SK-N-SH (cell line): ENCODE measurements at places on chromosomes 6 and 20. TPM values are rescaled to one million over a fixed set of nuclear protein-coding genes. Genes with fewer than 3 reads are reported as not detected.

The SLC17A1 gene
- not detected in 2 replicates for polyA plus RNA-seq

The OVOL2 gene
- not detected in 2 replicates for polyA plus RNA-seq

The CTAGE9 gene
- not detected in 2 replicates for polyA plus RNA-seq

DNA sequence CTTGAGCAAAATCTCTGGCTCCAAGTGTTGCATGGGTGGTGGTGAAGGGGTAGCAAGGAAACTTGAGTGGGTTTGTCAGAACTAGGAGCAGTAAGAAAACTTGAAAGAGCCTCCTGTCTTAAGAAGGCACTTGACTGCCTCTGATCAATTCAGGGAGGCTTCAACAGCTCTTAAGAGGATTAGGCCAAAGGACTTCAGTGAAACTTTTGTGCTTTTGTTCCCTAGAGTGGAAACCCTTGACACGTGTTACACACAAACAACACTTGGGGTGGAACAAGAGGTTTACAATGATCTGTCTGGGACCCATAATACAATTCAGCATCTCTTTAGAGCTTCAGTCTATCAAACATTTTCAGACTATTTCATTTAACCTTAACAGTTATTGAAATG is 80.1 kb upstream of the ARMC2 start:
- DNase-seq: no peak
- no peaks in the 10 kb centered on the region for H3K27me3 ChIP-seq
- H3K4me3 ChIP-seq: no peak overlapping the region
- no peaks in the 10 kb centered on the region for H3K36me3 ChIP-seq

GRCh38 chr6:27605401-27606342 is 132.8 kb upstream of the ZNF184 start:
- no peaks in the 10 kb centered on the region for H3K36me3 ChIP-seq
- peak overlapping the region; percentile 64 for H3K4me3 ChIP-seq
- no peaks in the 10 kb centered on the region for H3K4me1 ChIP-seq
- H3K27ac ChIP-seq: no peak overlapping the region

GRCh38 chr20:14885661-14886060 is 548.2 kb upstream of the FLRT3 start:
- DNase-seq: no peak
- no peaks in the 10 kb centered on the region for H3K27me3 ChIP-seq
- peaks cover 20% of the 10 kb centered on the region for H3K4me1 ChIP-seq

DNA sequence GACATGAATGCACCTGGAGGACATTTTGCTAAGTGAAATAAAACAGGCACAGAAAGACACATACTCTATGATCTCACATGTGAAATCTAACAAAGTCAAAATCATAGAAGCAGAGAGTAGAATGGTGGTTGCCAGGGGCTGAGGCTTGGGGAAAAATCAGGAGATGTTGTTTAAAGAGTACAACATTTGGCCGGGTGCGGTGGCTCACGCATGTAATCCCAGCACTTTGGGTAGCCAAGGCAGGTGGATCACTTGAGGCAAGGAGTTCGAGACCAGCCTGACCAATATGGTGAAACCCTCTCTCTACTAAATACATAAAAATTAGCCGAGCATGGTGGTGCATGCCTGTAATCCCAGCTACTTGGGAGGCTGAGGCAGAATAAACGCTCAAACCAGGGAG is 26.0 kb upstream of the LOC128125822 start:
- no peaks in the 10 kb centered on the region for H3K36me3 ChIP-seq
- H3K4me3 ChIP-seq: no peak overlapping the region
- no peaks in the 10 kb centered on the region for H3K4me1 ChIP-seq
- no peaks in the 10 kb centered on the region for H3K27me3 ChIP-seq
- DNase-seq: no peak
- H3K27ac ChIP-seq: no peak overlapping the region

DNA sequence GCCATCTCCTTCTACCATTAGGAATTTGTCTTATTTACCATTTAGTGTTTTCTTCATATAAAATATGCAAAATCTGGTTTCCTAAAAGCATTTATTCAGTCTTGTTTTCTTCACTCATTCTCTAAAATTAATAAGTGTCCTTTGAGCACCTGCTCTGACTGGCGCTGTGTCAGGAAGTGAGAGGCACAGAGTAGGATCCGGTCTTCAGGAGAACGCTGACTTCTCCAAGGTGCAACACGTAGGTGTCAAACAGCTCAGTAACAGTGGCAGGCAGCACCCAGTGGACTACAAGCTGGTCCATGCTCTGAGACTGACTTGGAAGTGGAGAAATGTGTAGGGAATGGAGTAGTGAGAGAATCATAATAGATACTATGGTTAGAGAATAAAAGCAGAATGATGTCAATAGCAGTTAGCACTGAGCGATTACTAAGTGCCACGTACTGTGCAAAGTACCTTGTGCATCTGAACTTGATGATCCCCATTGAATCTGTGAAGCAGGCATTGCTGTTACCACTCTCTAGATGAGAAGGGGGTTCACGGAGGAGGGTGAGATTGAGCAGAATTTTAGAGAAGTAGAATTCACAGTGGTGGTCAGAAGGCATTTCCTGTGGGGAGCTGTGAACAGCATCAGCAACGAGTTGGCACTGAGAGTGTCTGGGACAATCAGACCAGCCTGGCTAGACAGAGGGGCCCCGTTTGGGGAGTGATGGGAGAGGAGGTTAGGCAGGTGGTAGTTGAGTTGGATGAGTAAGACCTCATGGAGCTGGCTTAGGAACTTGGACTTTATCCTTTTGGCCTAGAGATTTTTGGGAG is 569.8 kb downstream of the QKI start:
- no peak overlapping the region for H3K4me3 ChIP-seq
- no peaks in the 10 kb centered on the region for H3K27me3 ChIP-seq
- H3K36me3 ChIP-seq: no peaks in the 10 kb centered on the region
- no peaks in the 10 kb centered on the region for H3K4me1 ChIP-seq
- no peak overlapping the region for H3K27ac ChIP-seq
